ENCODE measurements at places on chromosomes 12 and 14. TPM values are rescaled to one million over a fixed set of nuclear protein-coding genes. Genes with fewer than 3 reads are reported as not detected.

- DNase-seq, result no peak
Observed at GRCh38 chr14:49189375-49189774, 396.8 kb downstream of the RPS29 start.

- no peak for DNase-seq
Observed at GRCh38 chr14:44777584-44777983, 184.2 kb downstream of the KLHL28 start.

- no peak for DNase-seq
Observed at GRCh38 chr12:2672863-2673262, 121.9 kb upstream of the FKBP4 start.

- no peak for DNase-seq
Observed at GRCh38 chr14:78508023-78508422, 337.9 kb downstream of the NRXN3 start.

DNA sequence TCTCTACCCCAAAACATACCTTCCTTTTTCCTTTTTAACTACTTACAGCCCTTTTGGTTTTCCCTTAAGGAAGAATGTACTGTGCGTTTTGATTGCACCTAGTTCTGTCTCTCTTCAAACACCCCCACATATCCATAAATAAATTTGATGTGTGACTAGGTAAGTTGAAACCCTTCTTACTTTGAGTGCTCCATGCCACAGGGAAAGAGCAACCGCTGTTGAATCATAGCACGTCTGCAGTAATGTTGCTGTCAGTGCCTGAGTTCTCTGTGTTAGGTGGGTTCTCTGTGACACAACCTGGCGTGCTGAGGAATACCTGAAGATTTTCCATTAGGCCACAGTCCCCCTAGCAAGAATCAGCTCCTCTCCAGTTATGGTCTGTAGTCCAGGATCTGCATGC lies 102.1 kb downstream of the FIGNL2 start:
- no peak for DNase-seq

GRCh38 chr12:62251609-62251958 lies 8.6 kb upstream of the USP15 start:
- no peak for DNase-seq

- DNase-seq, result no peak
Observed at GRCh38 chr12:57939291-57939690, 2.1 kb upstream of the ATP23 start.

DNA sequence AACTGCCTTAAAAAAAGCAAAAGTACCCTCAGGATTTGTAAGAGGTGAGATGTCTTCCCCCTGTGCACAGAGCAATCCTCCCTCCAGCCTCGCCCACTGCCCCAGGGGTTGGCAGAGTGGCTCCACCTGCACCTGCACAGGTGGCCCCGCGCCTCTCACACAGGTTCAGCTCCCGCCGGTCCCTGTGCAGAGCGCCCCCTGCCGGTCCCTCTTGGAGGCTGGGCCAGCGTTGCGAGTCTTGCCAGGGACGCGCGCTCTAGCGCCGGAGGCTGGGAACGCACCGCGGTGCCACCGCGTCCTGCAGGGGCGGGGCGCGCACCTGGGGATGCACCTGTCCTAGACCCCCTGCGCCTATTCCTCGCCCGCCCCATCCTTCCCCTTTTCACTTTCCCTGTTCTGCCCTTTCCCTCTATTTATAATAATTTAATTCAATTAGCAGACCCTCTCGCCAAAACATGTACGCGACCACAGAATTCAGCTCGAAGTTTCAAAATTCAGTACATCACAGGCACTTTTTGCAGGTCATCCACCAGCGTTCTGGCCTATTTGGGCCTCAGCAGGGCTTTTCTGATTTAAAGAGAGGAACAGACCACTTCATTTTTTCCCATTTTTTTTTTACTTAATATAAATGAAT lies 618.6 kb downstream of the AACS start:
- DNase-seq, result no peak

GRCh38 chr12:133135747-133136146 lies 5.3 kb downstream of the ZNF10 start:
- no peak for DNase-seq

DNA sequence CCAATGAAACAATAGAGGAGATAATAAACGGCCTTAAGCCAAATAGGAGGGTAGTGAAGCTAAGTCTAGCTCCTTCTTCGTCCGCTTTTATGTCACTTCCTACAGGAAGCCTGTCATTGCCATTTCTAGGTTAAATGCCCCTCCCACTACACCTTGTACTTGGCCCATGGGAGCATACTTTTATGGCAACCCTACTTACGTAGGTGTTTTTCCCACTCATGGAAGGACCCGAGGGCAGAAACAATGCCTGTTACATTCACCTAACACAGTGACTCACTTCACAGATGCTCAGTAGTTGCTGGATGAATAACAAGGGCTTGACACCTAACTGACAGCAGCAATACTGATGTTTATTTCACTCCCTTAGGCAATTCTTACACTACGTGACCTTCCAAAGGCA lies 44.5 kb downstream of the ALKBH1 start:
- peak; percentile 63 for DNase-seq

DNA sequence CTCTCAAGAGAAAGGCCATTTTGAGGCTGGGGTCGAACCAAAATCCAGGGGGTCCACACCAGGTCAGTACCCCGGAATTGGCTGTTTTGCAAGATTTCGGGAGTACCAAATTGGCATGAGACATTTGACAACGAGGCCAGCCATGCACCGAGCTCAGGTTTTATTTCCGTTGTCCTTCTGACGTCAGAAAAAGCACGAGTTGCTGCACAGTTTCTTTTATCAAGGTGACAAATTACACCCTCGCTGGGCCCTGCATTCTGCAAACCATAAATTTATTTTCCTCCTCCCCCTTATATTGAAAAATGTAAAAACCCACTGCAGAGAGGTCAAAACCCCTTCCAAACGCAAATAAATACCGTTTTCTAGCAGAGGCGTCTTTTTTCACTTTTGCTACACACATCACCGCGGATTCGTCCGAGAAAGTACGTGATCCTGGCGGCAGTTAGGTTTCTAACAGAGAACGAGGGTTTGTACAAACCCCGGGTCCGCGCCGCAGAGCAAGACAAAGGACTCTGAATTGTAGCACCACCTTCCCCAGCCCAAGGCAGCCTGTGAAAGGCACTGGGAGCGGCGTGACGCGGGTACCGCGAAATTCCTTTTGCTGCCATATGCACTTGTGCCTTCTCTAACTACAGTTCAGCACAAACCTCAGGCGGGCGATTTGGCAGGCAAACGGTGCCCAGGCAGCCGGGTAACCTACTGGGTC lies 1.8 kb downstream of the SLC38A1 start:
- peak; percentile 39 for DNase-seq

DNA sequence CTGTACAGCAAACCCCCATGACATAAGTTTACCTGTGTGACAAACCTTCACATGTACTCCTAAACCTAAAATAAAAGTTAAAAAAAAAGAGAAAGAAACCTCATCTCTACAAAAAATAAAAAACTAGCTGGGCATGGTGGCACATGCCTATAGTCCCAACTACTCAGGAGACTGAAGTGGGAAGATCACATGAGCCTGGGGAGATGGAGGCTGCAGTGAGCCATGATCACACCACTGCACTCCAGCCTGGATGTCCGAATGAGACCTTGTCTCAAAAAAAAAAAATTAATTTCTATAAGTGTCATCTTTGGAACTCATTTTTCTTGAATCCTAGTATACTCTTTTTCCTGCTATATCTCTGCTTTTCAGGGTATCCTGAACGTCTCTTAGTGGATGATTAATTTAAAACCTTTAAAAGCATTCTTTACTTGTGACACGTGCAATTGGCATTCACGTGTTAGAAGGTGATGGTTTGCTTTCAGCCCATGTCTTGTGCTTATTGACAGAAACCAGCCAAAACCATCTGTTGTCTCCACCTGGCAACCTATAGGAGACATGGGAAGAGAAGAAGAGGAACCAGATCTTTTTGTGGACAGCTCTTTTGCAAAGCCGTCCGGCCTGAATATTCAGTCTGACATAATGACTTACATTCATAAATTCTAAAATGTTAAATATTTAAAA lies 30.6 kb upstream of the PPFIBP1 start:
- no peak for DNase-seq

- DNase-seq, result no peak
Observed at GRCh38 chr12:62259631-62259992, 592 bp upstream of the USP15 start.

GRCh38 chr14:51581017-51581881 lies 70.5 kb upstream of the FRMD6 start:
- DNase-seq, result peak; percentile 76

- no peak for DNase-seq
Observed at GRCh38 chr14:24838945-24839616, 205.1 kb upstream of the GZMB start.

DNA sequence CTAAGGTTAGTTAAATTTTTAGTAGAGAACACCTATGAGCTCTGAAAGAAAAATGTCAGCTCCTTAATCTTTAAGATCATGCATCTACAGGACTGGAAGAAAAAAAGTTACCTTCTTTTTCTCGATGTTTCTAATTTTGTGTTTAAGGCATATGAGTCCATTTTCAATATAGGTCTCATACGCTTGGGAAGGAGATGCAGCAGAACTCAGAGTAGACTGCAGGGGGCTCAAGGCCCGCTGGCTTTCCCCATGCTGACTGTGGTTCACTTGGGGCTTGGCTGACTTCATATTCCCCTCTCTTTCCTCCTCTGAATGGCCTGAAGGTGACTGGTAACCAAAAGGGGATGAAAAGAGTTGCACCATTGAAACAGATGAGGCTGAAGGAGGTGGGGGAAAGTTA lies 1.5 kb downstream of the CAPRIN2 start:
- no peak for DNase-seq

- DNase-seq, result no peak
Observed at GRCh38 chr12:28893365-28893764, 255.7 kb upstream of the FAR2 start.

DNA sequence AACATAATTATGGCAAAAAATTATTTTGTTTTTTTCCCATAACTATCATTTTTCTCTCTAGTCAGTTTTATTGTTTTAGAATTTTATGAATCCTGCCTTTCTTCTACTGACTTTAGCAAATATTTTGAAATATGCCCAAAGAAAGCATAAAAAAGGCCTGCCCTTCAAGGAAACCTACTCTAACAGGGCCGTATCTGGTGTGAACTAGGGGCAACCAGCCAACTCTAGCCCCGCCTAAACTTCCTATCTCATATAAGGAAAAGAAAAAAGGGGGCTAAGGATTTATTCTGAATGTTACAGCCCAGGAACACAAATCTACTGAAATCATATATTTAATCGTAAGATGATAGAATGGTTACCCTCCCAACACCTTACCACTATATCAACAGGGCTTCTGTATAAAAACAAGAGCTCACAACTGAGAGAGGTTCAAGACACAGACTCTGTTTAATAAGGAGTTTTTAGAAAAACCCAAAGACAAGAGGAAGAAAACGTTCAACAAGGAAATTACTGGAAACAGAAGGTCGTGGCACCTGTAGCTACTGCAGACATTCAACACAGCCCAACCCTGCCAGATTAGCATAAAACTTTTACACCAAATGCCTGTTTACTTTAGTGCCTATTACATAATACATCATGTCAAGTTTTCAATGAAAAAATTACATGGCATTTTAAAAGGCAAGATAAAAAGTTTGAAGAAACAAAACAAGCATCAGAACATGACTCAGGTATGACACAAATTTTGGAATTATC lies 12.9 kb upstream of the EPYC start:
- no peak for DNase-seq

- no peak for DNase-seq
Observed at GRCh38 chr12:26704684-26705460, 128.1 kb downstream of the ITPR2 start.

DNA sequence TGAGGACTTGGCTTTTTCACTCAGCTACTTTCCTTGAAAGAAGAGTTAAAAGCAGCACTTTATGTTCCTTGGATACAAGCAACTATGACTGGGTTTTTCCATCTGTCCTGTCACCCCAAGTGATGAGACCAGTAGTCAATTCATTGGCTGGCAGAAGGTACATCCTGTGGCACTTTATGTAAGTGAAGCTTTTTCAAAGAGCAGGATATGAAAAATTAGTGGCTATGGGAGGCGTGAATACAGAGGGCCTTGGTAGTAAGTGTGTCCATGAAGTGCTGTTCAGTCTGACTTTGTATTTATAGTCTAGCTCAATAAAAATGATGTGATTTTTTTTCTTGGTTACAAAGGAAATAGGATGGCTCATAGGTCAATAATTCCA lies 68.8 kb downstream of the DRAM1 start:
- DNase-seq, result no peak

DNA sequence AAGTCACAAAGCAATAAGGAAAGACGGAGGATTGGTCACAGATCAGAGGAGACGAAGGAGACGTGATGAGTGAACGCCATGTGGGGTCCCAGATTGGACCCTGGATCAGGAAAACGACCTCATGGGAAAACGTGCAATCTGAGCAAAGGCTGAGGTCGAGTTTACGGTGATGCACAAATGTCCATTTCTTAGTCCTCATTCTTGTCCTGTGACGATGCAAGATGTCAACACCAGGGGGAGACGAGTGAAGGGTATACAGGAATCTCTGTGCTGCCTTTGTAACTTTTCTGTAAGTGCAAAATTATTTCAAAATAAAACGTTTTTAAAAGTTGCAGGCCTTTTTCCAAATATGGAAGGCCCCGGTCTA lies 329.8 kb downstream of the MED13L start:
- DNase-seq, result no peak

GRCh38 chr14:76698191-76698590 lies 63.1 kb upstream of the VASH1 start:
- DNase-seq, result no peak

- no peak for DNase-seq
Observed at GRCh38 chr14:68047906-68048305, 228.3 kb downstream of the RAD51B start.

- DNase-seq, result peak; percentile 99
Observed at GRCh38 chr12:123365025-123365917, 624 bp upstream of the SBNO1 start.

GRCh38 chr12:95805864-95806671 lies 15.5 kb upstream of the NTN4 start:
- DNase-seq, result peak; percentile 99

GRCh38 chr12:1875608-1876007 lies 42.8 kb downstream of the CACNA2D4 start:
- DNase-seq, result no peak

SLC6A13 gene
- total RNA-seq, result 0.17 TPM

KCNH3 gene
- total RNA-seq, result 0.49 TPM

CELA1 gene
- not detected for total RNA-seq

MFAP5 gene
- total RNA-seq, result not detected

CD163L1 gene
- total RNA-seq, result 5.9 TPM

DTX1 gene
- total RNA-seq, result not detected

CFAP73 gene
- total RNA-seq, result 0.97 TPM

CCDC175 gene
- 0.12 TPM for total RNA-seq

C3AR1 gene
- not detected for total RNA-seq

TCP11L2 gene
- total RNA-seq, result 16.4 TPM

TOX4 gene
- 26.8 TPM for total RNA-seq

All from NCI-H460 (cell line).